ENCODE measurements at places on chromosomes 13 and 19.

GRCh38 chr19:38288123-38288855 is 15.8 kb upstream of the C19orf33 start:
- DNase-seq, result no peak

GRCh38 chr19:13031917-13032623 is 36.8 kb downstream of the NFIX start:
- DNase-seq, result no peak

GRCh38 chr19:53965091-53965490 is 2.4 kb downstream of the CACNG8 start:
- DNase-seq, result no peak

DNA sequence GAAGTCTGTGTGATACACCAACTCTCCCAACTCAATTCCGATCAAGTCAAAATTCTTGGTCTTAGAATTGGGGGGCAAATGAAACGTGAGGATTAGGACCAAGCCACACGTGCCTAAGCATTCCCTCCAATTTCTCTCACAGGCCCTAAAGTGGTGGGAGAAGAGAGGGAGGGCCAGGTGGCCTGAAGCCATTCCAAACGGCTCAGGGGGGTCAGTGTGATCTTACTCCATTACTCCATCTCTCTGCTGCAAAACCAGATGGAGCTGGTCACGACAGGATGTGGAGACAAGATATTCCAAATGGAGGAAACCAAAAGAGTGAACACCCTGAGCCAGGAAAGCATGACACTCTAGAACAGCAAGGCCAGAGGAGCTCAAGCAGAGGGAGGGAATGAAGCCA is 195.4 kb downstream of the FOXO1 start:
- no peak for DNase-seq

DNA sequence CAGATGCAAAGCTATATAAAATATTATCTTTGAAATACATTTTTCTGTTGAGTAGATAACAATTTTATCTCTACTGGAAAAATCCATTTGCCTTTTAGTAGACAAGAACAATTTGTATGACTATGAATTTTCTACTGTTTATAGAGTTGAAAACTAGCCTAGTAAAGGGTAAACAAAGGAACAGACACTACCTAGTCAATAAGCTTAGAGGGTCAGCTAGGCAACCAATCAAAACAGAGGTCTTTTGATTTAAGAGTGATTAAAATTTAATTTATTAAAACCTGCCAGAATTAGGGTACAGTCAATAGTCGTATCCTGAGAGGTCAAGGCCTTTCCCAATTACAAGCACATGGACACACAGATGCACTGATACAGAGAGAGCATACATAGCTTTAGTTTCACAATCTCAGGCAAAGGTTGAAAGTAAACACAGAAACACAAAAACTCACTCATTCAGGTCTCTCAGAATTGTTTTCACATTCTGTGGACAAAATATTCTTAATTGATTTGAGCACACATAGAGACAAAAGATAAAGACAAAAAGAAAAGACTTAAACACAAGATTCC is 24.5 kb upstream of the GPC6 start:
- DNase-seq, result no peak

DNA sequence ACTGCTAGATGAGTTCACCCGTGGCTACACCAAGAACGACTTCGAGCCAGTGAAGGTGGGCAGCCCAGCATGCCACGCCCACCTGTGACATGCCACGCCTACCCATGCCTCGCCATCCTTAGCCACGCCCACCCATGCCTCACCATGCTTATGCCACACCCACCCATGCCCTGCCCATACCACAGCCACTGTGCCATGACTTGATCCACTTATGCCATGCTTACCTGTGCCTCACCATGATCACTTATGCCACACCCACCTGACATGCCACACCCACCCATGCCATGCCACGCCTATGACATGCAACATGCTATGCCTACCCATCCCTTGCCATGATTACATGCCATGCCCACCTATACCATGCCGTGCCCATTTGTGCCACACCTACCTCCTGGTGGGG is 12.9 kb upstream of the USE1 start:
- no peak for DNase-seq

DNA sequence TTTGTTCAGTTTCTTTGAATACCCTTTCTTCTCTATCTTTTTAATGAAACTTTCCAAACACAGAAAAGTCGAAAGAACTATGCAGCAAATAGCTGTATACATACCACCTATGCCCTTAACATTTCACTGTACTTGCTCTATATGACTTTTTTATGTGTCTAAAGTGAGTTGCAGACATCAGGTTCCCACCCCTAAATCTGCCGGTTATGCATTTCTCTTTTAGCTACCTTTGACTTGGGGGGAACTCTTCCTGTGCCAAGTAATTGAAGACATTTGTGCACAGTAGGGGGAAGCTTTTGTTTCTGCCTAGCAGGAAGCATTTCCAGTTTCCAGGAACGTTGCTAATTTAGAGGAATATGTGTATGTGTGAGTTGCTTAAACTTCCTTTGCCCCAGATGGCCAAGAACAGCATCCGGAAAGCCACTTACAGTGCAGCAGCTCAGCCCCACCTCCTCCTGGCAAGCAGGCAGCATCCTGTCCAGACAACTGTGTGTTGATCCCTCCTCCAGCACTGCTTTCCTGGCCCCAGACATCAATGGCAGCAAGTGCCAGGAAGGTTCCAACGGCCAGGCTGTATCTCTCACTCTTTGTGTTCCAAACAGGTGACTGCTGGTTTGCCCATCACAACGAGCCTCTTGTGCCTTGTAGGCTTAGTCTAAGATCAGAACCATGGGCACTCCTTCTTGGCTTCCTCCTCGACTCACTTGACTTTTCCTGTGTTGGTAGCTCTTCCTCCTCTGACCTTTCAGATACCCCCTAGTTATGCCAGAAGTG is 14.7 kb upstream of the GRAMD1A start:
- DNase-seq, result no peak

DNA sequence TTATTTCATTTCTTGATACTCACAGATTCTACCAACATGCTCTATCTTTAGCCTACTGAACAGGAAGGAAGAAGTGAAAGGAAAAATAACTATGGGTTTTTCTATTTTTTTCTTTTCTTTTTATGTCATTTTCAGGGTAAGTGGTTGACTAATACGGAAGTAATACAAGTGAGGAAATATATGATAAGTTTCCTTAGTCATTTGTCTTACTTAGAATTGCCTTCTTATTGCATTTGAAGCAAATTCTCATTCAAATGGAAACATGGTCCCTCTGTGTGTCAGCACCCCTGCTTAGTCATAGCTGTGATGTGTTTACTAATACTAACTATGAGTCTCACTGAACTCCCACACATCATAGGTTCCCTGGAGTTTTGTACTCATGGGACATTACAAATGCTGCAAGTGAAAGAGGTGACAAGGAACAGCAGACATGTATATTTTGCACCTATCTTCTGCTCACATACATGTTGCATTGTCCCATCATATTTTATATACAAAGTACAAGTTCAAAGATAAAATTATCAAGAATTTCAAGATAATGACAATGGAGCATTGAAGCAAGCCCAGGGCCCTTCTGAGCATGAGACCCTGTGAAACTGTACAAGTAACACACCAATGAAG is 60.1 kb downstream of the DCT start:
- DNase-seq, result no peak

DNA sequence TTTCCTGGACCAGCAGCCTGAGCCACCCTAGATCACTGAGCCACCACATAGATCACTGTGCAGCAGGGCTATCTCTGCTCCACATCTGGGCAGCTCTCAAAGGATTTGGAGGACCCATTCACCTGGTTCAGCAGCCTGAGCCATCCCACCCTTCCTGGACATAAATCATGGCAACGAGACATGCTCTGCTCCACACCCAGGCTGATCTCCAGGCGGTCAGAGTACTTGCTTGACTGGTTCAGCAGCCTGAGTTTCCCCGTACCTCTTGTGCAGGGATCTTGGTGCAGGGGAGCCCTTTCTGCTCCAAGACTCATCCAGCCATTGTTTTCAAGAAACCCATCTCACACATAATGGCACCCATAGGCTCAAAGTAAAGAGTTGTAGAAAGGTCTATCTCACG is 195.3 kb downstream of the LIG4 start:
- DNase-seq, result no peak

- DNase-seq, result no peak
Observed at GRCh38 chr13:66407128-66407527, 823.0 kb downstream of the PCDH9 start.

GRCh38 chr13:50334944-50335343 is 319.7 kb downstream of the KCNRG start:
- DNase-seq, result no peak
